ENCODE measurements at places on chromosomes 7 and 10.
A peak's percentile ranks its signal among the peaks of the same experiment; 100 is the strongest.

DNA sequence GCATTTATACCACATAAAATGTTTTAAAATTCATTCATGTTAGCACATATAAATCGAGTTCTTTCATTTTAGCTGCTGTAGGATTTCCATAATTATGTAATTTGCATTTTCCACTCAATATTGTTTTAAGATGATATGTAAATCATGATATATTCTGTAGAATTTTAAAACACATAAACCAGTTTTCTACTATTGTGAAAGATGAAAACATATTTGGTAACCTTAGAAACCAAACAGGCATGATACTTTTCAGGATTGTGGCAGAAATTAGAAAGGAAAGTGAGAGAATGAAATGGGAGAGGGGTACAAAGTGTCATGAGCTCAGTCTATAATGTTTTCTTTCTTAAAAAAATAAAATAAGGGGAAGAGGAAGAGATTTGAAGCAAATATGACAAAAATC lies 269.3 kb downstream of the PPP1R3A start:
- no peak for DNase-seq

DNA sequence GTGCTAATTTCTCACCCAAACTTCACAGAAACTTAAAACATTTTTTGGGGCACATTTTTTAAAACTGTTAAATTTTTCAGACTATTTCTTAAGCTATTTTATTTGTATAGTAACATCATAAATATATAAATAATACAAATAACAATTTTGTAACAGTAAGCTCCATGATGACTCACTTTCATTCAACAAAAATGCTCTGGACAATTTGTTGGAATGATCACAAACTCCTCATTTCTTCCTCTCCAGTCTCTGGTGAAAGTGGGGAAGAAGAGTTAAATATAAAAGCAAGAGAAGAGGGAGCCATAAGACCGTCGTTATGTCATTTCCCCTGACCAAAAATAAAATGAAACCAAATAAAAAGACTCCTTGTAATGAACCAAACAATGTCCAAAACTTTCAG lies 162.4 kb downstream of the AGMO start:
- peak; percentile 31 for DNase-seq

- DNase-seq = no peak
These were observed 74.2 kb downstream of the MAD1L1 start for GRCh38 chr7:2158331-2159175.

DNA sequence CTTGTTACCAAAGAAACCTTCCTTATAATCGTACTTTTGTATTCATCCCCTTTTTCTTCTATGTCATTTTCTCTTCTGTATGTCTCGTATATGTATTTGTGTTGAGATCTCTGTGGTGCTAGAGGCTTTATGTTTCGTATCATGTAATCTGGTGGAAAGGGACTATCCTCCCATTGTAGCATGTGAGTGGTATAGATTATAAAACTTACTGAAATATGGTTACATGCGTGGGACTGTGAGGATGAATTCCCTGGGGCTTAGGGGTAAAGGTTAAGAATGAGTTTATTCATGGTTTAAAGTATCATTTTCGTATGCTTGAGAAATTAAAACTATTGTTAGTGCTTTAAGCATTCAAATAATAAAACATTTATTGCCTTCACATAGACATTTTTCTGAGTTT lies 141.9 kb downstream of the ANKRD7 start:
- no peak for DNase-seq

DNA sequence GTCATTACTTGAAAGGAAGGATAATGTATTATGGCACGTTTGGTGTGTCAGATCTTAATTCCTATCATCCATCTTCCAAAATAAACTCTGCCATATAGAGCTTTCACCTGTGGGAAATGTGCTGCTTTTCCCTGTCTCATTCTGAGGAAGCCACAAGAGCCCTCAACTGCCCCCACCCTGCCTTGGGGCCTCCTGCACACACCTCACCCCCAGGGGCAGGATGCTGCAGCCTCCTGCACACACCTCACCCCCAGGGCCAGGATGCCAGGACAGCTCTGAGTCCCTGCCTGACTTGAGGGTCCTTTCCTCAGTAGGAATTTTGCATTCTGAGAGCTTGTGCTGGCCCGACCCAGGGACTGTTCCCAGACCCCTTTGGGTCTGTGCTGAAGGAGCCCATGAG lies 67.1 kb downstream of the COL13A1 start:
- DNase-seq = no peak
